NCI-H524 (cell line): ENCODE measurements at places on chromosomes 3 and 15.
A peak's percentile ranks its signal among the peaks of the same experiment; 100 is the strongest.

DNA sequence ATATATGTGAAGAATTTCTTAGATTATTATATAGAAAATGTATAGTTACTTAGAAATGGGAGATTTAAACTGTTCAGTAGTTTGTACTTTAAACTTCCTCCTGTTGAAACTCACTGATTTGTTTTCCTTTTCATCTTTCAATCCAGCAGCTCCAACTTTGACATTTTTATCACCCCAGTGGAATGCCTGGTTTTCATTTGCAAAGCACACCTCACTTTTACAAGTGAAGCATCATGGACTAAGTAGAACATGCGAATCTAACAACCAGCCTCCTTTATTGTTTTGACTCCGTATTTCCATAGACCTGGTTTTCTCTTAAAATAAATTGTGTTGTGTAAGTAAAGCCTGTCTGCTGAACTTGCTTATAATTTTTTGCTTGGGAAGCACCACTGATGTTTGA lies 97.8 kb upstream of the ROBO2 start:
- DNase-seq = no peak

GRCh38 chr3:23029001-23029400 lies 174.1 kb upstream of the UBE2E2 start:
- no peak for DNase-seq

DNA sequence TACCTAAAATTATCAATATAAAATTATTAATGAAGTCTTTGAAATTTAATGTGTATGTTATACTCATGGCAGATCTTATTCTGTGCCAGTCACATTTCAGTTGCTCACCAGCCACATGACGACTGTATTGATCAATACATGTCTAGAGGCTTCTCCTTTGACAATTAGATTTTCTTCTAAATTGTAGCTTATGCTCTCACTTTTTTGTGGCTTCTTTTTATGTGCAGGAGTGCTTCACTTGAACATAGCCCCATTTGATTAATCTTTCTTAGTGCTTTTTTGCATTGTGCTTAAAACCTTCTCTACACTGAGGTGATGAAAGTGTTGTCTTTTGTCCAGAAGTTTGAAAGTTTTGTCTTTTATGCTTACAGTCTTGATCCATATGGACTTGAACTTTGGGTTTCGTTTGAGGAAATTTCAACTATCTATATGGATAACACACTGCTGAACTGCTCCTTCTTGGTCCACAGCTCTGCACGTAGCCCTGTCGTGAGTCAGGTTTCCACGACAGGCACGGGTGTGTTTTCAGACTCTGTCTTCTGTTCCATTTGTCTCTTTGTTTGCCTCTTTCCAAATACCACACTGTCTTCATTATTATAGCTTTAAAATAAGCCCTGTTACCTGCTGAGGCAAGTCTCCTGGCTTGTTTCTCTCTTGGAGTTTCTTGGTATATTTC lies 393.9 kb upstream of the CFAP20DC start:
- no peak for DNase-seq

GRCh38 chr3:53705774-53706173 lies 140.4 kb downstream of the CHDH start:
- DNase-seq = no peak

GRCh38 chr15:48680841-48681240 lies 35.3 kb upstream of the FBN1 start:
- no peak for DNase-seq

GRCh38 chr15:51405693-51406523 lies 64.5 kb downstream of the GLDN start:
- no peak for DNase-seq

DNA sequence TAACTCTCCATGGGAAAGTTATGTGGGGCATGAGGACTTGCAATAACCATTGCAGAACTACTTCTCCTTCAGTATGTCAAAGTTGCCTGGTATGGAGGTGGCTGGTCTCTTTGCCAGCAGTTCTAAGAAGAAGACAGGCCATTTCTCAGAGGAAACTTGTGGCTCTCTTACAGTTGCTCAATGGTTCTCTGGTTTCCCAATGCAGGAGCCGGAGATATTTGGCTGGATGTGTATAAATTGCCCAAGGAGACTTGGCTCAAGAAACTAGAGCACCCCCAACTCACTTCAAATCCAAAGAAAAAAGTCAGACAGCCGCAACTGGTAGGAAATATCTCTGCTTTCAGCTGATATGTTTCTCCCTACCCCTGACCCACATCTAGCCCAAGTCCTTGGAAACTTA lies 24.2 kb downstream of the WDR93 start:
- DNase-seq = no peak

DNA sequence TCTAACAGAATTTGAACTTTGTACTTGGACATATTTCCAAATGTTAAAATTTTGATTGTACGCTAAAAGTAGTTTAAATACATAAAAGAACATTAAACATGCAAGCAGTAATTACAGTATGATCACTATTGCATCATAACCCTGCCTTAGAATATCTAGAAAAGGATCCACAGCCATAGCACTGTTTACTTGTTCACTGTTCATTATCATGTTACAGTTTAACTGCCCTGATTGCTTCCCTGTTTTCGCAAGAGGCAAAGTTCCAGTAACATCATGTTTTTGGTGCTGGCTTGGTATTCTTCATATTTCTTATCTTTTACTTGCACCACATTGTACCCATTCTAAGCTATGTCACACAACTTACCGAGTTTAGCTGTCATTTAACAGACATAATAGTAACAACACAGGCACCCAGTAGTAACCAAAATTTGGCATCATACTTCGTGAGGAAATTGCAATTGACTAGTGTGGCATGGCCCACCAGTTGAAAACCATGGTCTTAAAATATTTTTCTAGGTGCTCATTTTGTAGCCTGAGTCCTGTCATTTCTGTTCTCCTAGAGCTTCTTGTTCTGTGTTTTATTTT lies 13.3 kb upstream of the TMEM87A start:
- DNase-seq = no peak

- no peak for DNase-seq
Observed at GRCh38 chr15:92749216-92749615, 93.6 kb upstream of the FAM174B start.

DNA sequence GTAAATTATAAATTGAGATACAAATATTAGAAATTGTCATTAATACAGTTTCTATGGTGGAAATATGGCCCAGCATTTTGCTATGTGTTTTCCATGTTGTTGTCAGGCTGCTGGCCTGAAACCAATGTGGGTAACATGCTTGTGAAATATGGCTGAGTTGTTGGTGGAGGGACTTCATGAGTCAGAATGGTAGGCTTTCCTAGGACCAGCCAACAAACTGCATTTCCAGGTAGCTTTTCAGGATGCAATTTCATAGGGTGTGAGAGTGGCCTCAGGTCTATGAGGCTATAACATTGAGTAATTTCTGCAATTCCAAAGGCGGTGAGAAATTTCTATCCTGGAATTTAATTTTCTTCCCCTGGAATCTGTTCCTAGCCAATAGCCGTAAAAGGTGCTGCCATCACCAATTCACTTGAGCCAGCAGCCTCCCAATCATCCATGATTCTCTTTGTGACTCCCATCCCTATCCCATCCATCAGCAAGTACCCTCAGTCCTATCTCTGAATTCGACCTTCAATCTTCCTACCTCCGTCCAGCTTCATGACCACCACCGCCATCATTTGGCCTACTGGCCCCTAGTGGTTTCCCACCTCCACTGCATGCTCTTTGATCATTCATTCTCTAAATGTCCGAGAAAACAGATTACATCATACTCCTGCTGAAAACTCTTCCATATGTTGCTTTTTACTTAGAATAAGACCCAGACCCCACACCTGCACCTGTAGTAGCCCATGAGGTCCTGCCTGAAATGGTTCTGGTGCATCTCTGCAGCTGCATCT lies 276.6 kb upstream of the CFAP20DC start:
- DNase-seq = no peak

DNA sequence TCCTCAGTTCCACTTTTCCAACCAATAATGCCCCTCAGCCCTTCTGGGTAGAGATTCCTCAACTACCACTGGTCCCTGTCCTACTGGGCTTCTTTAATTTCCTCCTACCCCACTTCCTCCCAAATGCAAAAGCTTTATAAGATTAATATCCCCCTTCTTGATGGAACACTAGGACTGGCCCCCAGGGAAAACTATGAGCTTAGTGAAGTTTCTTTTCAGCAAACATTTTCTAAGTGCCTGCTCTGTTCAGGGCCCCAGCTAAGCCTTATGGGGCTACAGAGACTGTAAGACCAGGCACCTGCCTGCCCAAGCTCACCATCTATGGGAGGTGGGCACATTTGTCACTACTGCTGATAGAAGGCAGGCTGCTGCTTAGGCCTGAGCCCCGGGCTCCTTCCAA lies 79.4 kb downstream of the RPLP1 start:
- DNase-seq = no peak

- DNase-seq = peak; percentile 63
Observed at GRCh38 chr3:130276203-130276803, 69.2 kb upstream of the COL6A5 start.

DNA sequence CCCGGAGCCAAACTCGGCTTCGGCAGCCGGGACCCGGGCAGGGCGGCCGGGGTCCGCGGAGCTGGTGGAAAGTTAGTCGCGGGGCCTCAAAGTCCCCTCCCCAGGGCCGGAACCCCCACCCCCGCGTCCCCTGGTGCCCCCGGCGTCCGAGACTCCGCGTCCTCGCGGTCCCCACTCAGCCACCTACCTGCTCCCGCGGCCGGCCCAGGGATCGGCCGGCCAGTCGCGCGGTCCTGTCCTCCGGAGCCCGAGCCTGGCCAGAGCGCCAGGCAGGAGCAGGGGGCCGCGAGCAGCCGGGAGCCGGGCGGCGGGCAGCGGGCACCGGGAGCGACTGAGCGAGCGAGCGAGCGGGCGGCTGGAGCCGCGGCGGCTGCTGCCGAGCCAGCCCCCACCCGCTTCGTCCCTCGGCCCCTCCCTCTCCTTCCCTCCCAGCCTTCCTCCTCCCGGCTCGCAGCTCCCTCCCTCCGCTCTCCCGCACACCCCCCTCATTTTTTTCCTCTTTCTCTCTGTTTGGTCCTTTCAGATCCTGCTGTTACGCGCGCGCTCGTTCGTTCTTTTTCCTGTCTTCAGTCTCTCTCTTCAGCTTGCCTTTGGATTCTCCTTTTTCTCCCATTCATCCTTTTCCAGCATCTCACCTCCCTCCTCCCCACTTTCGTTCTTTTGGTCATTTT lies at the start of gene MEGF11:
MEGF11 (minus strand) TSS at position 333 of the 671 bp plus-strand sequence. CDS start 125,347 bp downstream, outside the sequence.
- DNase-seq = peak; percentile 58

DNA sequence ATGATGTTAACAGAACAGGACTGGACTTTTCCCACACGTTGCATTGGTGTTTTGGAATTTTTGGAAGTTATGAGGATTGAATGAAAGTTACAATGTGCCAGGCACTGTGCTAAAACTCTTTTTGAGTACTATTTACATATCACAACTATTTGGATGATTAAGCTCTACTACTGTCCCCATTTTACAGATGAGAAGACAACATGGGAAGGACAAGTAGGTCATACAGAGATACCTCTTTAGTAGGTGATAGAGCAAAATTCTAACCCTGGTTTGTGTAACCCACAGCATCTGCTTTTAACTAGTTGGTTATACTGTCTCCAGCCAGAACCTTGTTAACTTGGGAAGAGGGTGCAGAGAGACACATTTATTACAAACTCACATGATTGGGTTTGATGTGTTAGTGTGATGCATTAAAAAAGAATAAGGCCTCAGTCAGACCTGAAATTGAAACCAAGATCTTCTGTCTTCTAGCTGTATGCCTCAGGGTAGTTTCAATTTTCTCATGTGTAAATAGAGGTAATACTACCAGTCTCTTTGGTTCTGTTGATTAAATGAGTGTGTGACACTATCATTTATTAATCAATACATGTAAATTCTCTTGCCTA lies 1.4 kb downstream of the NDUFB4 start:
- no peak for DNase-seq

DNA sequence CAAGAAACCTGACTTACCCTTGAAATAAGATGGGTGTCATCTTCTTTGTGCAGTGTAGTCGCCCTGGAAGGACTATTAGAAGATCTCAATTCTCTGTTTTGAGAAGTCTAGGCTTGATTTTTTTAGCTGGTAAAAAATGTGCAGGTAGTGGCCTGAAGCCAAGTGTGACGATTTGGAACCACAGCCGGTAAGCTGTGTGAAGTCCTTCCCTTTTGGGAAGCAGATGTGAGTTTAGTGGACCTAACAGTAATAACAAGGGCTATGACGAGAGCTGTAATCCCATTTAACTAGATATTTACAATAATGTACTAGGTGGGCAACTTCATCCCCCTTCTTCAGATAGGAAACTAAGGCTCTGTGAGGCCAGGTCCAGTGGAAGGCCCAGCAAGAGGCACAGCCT lies 81.7 kb upstream of the MYZAP start:
- DNase-seq = peak; percentile 77

- DNase-seq = no peak
Observed at GRCh38 chr3:32257042-32257441, 18.6 kb downstream of the CMTM8 start.

GRCh38 chr3:180827171-180827570 lies 85.3 kb upstream of the FXR1 start:
- DNase-seq = no peak

DNA sequence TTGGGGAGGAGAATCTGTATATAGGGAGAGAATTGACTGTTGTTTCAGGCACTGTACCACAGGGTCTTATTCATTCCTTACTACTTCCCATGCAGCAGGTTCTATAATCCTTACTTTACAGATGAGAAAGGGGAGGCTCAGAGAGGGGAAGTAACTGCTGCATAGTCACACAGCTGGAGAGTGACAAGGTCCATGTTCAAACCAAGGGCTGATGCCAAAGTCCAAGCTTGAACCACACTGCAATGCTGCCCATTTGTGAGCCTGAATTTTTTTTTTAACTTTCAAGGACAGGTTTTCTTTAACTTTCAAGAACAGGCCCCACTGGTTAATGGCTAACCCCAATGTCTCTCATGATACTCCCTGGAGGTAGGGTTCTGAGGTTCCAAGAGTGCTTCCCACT lies 26.2 kb downstream of the RBP2 start:
- no peak for DNase-seq

DNA sequence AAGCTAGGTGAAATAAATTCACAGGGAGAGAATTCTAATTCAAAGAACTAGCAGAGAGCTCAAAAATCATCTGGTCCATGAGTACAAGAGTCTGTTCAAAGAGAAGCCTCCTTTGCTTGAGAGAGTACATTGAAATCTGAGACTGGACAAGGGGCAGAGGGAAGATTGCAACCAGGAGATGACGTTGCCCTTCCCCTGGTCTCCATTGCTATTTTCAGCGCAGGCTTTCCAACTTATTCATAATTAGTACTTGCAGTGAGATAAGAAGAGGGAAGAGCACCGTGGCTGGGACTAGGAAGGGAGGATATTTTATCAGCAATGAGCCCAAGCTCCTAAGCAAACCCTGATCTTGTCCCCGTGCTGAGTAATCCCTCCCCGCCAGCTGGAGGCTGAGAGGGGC lies 251.8 kb upstream of the RORA start:
- peak; percentile 24 for DNase-seq

DNA sequence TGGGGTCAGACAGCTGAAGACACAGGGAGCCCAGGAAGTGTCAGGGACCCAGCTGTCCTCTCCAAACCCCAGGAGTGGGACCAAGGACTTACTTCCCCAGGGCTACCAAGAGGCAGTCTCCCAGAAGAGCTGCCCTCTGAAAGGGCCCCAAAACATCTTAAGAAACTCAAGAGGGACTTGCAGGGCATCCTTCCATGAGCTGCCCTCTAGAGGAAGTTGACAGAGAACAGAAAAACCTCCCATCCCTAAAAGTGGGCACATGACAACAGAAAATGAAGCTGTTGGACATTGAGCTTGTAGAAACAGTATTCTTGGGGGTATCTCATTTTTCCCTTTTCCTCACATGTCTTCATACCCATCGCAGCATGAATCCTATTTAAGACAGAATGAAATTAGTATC lies 58.9 kb downstream of the MECOM start:
- DNase-seq = peak; percentile 22

- DNase-seq = no peak
Observed at GRCh38 chr3:142081178-142081577, 68.2 kb downstream of the TFDP2 start.

GRCh38 chr15:75167588-75168350 lies 33.9 kb upstream of the C15orf39 start:
- no peak for DNase-seq

GRCh38 chr3:48945432-48945831 lies 26.8 kb downstream of the ARIH2 start:
- DNase-seq = no peak
